ENCODE measurements at places on chromosomes 3 and 15.

DNA sequence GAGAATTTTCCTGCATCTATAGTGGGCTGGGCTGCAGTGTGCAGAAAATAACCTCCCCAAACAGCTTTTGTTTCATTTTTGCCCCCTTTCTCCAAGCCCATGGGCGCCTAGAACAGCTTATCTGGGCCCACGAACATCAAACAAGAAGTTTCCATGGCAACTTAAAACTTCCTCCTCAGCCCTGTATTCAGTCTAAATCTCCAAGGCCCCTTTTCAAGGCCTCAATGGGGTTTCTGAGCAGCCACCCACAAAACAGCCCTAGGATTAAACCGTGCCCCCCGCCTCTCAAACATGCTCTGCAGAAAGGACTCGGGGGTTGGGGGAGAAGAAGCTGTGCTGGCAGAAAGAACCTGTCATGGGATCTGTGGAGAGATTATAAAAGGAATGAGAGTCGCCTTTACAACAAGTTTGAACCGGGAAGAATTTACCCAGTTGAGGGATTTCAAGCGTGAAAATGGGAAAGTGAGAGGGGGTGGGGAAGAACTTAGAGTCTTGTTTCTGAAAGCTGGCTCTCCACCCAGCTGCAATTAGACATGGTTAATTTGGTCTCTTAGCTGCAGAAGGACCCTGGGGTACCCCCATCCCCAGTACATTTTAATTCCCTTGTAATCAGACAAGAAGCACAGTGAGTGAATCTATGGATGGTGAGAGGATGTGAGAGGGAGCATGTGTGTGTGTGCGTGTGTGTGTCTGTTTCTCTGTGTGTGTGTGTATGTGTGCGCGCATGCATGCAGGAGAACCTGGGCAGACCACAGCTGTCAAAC, 4.3 kb upstream of the FAM107A start:
- no peak for DNase-seq

- peak; percentile 4 for DNase-seq
Observed at GRCh38 chr15:39213385-39213840, 367.5 kb upstream of the THBS1 start.

- no peak for DNase-seq
Observed at GRCh38 chr3:9686050-9686550, 17.5 kb upstream of the CPNE9 start.

DNA sequence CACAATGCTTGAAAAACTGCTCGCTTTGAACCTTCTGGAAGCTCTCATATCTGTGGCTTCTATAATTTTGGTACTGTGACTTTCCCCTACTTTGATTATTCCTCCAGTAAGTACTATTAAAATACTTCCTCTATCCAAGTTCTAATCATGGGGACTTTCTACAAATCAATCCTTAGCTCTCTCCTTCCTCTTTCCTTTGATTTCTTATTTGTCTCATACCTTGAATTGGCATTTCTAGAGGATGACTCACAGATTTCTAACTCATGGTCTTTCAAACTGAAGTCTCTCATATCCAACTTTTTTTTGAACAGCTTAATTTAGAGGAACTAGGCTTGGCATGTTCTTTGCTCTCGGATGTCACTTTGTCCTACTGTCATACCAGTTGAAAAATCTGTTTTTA, 241.8 kb downstream of the TBC1D5 start:
- no peak for DNase-seq

- DNase-seq, result no peak
Observed at GRCh38 chr15:81880314-81880713, 165.5 kb downstream of the MEX3B start.

GRCh38 chr3:102415553-102415952, 19.3 kb upstream of the ZPLD1 start:
- no peak for DNase-seq

DNA sequence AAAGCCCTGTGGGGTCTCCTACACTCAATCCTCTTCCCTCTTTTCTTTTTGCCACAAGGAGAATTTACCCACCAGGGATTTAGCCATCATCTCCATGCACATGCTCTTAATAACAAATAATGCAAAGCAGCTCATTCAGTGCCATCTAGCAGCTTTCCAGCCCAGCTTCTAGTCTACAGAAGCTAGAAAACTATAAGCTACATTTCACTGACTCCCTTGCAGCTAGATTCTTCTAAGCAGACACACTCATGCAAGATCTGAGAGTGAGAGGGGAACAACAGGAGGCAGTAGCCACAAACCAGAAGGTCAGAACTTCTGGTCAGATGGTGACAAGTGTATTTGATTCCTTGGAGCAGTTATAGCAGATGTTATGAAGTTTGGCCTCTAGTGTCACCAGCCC, 25.5 kb downstream of the OSBPL10 start:
- no peak for DNase-seq

DNA sequence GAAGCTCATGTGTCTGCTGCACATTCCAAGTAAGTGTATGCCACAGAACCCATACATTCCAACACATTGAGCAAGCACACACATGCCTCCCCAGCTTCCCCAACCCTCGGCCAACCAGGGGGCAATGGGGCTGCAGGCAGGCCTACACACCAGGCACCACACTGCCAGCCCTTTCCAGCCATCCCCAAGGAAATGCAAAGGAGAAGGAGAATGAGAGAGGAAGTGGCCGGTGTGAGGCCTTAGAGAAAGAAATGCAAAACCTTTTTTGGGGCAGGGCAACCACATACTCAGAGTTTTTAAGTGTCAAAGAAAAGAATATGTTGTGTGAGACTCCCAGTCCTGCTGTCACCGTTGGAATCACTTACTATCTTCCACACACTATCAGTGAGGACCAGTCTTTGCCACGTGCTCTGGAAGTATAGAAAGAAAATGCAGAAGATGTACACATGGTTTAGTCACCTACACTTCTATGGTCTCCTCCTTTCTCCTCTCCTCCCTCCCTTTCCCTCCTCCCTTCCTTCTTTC, 11.1 kb downstream of the IGF2BP2 start:
- no peak for DNase-seq

- no peak for DNase-seq
Observed at GRCh38 chr3:72452745-72453144, 395.5 kb downstream of the SHQ1 start.

DNA sequence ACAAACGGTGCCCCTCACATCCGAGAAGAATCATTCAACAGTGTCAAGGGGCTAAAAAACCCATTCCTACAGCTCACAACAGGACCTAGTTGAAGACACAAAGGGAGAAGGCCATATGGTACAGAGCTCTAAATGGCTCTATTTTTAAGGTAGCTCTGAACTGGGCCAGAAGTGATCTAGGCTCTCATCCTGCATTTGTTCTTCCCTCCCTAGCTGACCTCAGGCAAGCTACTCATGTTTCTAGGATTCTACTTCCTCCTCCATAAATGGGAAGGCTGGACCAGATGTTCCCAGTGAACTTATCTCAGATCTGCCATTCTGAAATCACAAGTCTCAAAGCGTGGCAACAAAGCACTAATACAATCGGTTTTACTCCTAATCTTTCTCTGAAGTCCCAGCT, 62.3 kb downstream of the CPNE4 start:
- DNase-seq, result no peak

DNA sequence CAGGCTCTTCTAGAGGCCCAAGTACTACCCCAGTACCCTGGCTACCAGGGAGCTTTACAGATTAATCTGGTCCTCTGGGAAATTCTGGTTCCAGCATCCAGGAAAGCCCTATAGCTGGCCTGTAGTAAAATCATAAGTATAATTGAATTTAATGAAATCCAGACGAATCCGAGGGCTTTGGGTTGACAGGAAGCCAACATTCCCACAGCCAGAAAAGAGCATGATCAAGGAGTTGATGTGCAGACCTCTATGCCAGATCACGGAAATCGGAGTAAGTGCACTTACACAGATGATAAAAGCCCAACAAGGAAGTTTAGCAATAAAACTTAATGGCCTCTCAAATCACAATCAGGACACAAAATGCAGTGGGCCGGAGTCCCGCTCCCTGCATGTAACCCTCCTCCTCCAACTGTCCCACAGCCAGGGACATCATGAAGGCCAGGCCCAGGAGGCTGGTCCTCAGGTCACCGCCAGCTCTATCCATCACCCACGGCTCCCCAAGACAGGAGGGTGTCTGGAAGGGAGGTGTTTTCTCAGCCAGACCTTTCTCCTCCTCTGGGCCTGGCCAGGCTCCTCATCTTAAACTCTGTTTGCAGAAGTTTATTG, 62.8 kb upstream of the SEC22A start:
- no peak for DNase-seq

- no peak for DNase-seq
Observed at GRCh38 chr3:100040451-100041225, 73.7 kb downstream of the FILIP1L start.

- DNase-seq, result no peak
Observed at GRCh38 chr15:68693071-68693470, 114.3 kb downstream of the CORO2B start.

GRCh38 chr3:120645083-120645845, 36.8 kb downstream of the HGD start:
- DNase-seq, result no peak

DNA sequence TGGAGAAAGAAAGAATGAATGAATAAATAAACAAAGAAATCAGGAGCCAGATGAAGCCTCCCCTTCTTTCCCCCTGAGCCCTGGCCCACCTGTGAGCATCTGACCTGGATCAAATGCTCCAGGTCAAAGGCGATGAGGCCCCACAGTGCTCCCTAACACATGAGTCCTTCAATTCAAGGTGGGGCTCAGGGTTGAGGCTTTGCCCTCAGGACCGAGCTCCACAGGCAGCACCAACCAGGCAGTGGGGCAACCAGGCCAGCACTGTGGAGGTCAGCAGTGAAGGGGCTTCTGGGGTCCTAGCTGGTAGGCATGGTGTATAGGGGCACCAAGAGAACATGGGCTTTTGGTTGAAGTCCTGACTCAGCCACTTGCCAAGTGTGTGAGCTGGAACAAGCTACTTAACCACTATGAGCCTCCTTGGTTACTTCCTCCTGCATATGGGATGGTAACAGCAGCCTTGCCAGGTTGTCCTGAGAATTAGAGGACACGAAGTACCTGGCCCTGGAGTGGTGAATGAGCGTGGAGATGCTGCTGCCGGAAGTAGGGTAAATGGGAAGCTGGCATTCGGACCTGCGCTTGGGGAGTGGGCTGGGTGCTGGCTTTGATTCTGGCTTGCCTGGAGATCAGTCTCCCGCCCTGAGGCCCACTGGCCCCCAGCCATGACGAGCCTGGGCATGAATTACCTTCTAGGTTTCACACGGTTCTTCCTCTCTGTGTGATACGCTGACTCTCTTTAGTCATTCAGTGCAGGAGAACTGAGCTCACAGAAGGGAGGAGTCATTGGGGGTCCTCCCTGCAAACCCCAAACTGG, 10.0 kb upstream of the PAQR5 start:
- no peak for DNase-seq

DNA sequence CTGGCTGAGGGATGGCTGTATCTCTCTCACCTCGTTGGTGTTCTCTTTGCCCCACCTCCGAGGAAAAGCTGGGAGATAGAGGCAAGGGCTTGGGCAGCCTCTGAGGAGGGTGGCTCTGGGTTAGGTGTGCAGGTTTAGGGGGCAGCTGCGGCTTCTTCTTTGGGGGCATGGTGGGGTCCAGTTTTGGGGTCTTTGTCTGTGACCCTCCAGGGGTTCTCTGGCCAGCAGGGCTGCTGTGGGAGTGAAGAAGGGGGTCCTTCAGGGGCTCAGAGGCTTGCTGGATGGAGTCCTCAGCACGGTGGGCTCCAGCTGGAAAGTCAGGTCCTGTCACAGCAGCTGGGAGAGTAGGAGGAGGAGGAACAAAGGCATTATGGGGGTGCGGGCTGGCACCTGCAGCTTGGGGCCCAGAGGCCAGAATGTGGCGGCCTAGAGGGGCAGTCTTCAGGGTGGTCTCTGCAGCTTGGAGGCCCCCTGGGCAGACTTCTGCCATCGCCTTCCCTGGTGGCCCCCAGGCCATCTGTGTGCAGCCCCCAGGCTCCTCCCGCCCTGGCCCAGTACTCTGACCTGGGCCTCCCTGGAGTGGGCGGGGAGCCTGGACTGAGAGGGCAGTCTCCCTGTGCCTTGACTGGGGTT, 7.0 kb downstream of the XIRP1 start:
- no peak for DNase-seq

- no peak for DNase-seq
Observed at GRCh38 chr3:59040902-59041301, 8.9 kb downstream of the CFAP20DC start.

GRCh38 chr3:106570426-106570825, 701.6 kb upstream of the CBLB start:
- no peak for DNase-seq

DNA sequence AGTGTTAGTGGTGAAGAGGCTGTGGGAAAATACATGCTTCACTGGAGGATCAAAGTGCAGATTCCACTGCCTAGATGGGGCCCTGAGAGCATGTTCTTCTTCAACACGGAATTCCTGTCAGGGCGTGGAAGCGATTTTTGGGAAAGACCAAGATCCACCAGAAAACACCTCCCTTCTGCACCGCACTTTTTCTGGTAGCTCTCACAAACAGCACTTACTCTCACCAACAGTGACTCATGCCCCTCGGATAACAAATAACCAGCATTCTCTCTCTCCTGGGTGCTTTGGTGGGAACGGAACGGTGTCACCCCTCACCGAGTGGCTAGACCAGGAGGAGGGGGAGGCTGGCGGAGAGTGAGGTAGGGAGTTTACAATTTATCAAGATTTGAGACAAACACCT, 40.1 kb downstream of the ADAMTSL3 start:
- DNase-seq, result no peak

- no peak for DNase-seq
Observed at GRCh38 chr3:50656417-50657195, 18.1 kb upstream of the DOCK3 start.

DNA sequence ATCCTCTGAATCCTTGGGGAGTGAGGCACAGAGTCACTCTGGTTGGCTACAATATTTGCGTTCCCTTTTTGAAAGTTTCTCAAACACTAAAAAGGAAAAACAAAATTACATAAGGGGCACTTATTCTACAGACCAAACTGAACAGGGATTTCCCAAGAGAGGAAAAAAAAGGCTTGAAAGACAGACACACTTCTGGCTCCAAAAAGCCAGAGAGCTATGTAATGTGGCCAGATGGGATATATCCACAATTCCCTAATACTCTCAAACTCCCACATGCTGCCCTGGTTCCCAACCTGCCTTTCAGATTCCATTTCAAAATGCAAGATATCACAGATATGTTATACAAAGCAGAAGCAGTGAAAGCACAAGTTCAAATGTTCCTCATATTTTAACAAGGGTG, 1.6 kb downstream of the FRMD4B start:
- no peak for DNase-seq

- no peak for DNase-seq
Observed at GRCh38 chr3:172244011-172244410, 204.2 kb downstream of the GHSR start.

- no peak for DNase-seq
Observed at GRCh38 chr15:79858469-79858868, 38.3 kb downstream of the MTHFS start.

GRCh38 chr15:78208341-78208844, 26.0 kb downstream of the ACSBG1 start:
- no peak for DNase-seq

- no peak for DNase-seq
Observed at GRCh38 chr3:14077310-14077709, 47.4 kb downstream of the CHCHD4 start.

DNA sequence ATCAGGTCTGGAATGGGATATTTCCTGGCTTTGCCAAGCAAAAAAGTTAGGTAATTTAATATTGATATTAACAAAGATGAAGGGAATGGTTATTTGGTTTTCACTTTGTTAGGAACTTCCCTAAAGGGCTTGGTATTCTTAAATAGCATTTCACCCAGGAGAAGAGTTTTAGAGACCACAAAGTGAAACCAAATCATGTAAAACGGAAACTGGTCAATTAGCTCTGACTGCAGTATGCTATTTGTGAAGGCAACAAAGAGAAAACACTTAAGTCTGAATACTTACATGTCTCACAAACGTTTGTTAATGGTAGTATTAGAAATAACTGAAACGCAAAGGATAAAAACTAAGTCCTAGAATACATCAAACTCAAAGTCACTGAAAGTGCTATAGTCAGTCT, 32.4 kb upstream of the SETMAR start:
- no peak for DNase-seq

- no peak for DNase-seq
Observed at GRCh38 chr15:93861956-93862741, 369.2 kb upstream of the MCTP2 start.
